HCT116 (cell line): ENCODE measurements at places on chromosomes 2 and 18. TPM values are rescaled to one million over a fixed set of nuclear protein-coding genes. Genes with fewer than 3 reads are reported as not detected.

GRCh38 chr2:134097740-134098139, 156.1 kb upstream of the MGAT5 start:
- DNase-seq, result no peak

- no peak for DNase-seq
Measured at GRCh38 chr2:235011607-235011928, 59.8 kb downstream of the SH3BP4 start.

- no peak for DNase-seq
Measured at GRCh38 chr2:240965905-240966456, 32.4 kb upstream of the SNED1 start.

GRCh38 chr2:46505472-46505783, 26.1 kb downstream of the TMEM247 start:
- DNase-seq, result no peak

GRCh38 chr2:143545059-143545948, 416.1 kb downstream of the ARHGAP15 start:
- no peak for DNase-seq

DNA sequence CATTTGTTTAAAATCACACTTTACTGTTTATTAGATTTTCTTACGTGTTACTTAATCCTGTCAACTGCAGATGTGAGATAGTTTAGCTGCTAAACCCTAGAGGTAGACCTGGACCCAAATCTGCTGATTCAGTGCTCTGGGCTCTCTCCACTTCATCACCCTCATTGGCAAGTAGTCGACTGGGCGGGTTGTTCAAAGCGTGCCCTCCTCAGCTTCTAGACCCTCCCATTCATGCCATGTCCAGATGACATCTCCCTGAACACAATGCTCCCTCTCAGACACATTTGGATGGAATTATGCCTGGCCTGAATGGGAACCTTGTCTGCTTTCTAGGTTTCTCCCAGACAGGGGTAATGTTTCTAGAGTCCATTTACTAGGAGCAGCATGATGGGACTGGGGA, 43.7 kb downstream of the RPIA start:
- DNase-seq, result no peak

GRCh38 chr2:15565392-15565791, 4.3 kb upstream of the NBAS start:
- DNase-seq, result no peak

DNA sequence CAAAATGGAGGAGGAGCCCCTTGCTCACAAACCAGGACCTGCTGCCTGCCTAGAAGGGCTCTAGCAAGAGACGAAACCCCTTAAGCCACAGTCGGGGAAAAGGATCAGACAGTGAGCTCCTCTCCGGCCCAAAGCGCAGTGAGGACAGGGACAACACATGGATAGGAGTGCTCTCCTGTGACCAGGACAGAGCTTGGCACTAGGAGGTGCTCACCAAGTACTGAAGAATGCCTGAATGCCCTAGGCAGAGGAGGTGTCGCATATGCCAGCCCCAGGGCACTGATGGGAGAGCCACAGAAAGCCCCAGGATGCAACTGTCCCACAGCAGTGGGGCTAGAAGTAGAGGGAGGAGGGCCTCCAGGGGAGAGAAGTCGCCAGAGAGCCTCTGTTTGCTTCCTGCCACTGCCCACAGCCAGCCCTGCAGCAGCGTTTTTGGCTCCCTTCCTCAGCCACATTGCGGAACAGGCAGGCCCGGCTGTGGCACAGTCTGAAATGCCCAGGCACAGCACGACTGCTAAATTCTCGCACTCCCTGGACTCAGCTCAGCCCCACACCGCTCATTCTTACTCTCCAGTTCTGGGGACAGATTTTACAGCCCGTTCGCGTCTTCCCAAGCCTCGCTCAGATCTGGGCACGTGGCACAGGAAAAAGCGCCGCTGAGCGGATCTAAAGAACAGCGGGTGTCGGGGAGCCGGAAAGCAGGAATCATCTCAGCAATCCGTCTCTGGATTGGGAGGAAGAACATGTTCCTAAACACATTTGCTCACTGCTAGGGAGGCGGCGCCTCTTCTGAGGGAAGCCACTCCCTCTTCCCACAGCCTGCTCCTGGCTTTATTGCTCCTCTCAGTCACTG, 98.7 kb upstream of the POU3F3 start:
- DNase-seq, result no peak

GRCh38 chr2:160968183-160968582, 192.0 kb upstream of the TANK start:
- no peak for DNase-seq

- no peak for DNase-seq
Measured at GRCh38 chr2:176074919-176075425, 8.8 kb downstream of the EVX2 start.

GRCh38 chr18:64032312-64032711, 62.4 kb downstream of the SERPINB8 start:
- no peak for DNase-seq

DNA sequence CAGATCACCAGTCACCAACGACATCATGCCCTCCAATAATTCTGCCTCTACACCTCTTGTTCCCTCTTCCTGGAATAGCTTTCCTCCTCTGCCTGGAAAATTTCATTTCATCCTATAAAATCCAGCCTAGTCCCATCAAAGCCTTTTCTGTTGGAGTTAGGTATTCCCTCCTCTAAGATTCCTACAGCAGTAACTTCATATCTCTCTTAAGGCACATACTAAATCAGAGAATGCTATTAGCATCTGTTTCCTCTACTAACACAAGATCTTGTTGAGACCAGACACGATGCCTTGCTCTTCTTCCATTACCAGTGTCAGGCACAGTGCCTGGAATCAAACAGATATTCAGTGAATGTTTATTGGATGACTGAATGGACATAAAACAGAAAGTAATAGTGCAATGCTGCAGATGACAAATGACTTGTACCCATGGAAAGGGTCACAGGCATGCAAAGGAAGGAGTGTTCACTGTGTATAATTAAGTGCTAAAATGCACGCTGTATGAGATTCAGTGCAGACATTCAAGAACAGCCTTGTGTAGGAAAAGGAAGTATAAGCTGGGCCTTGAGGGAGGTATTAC, 342.0 kb upstream of the ACVR2A start:
- DNase-seq, result no peak

DNA sequence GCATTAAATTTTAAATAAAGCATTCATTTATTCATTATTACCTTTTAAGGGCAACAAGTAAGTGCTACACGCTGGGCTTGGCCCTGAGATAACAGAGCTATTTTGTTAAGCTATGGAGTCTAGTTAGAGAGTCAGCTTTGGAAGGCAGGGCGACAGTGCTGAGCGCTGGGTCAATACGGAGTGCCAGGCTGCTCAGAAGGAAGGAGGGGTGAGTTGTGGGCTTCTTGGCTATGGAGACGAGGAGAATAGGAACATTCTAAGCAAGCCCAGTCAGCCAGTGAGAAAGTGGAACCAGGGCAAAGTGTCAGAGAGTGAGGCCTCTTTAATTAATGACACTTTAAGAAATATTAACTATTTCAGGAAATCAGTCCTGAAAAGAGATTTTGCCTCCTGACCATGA, 288.4 kb downstream of the LRRTM1 start:
- DNase-seq, result no peak

GRCh38 chr2:10864861-10865636, 46.7 kb upstream of the KCNF1 start:
- DNase-seq, result no peak

DNA sequence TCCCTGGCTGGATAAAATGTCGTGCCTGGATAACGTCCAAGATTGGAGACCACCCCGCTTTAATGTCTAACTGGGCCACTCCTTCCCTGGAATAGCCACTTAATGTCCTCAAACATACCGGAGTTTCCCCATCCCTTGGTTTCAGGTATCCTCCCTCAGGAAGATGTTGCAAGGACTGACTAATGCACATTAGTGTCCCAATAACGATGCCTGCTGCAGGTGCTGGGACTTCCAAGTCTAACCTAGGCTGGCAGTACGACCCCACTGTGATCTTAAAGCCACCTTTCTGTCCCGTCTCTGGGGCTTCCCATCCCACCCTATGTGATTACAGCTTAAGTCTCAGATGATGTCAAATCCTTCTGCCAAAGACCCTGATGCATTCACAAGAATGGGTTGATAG, 1.1 kb upstream of the ATP6V1C2 start:
- no peak for DNase-seq

- DNase-seq, result no peak
Measured at GRCh38 chr2:41900101-41900577, 147.7 kb upstream of the PKDCC start.

- no peak for DNase-seq
Measured at GRCh38 chr2:227252831-227253230, 72.2 kb upstream of the MFF start.

DNA sequence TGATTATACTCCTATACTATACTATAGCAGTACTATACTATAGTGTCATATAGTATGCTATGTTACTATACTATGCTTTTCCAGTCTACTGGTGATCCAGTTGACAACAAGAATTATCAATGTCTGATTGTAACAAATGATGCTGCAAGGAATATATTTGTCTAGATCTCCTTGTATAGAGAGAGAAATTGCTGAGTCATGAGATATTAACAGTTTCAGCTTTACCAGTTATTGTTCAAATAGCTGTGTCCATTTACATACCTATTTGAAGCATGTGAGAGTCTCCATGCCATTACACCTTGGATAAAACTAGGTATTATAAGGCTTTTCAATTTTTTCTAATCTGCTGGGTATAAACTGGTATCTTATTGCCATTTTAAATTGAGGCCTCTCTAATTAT, 136.4 kb upstream of the SKOR2 start:
- no peak for DNase-seq

DNA sequence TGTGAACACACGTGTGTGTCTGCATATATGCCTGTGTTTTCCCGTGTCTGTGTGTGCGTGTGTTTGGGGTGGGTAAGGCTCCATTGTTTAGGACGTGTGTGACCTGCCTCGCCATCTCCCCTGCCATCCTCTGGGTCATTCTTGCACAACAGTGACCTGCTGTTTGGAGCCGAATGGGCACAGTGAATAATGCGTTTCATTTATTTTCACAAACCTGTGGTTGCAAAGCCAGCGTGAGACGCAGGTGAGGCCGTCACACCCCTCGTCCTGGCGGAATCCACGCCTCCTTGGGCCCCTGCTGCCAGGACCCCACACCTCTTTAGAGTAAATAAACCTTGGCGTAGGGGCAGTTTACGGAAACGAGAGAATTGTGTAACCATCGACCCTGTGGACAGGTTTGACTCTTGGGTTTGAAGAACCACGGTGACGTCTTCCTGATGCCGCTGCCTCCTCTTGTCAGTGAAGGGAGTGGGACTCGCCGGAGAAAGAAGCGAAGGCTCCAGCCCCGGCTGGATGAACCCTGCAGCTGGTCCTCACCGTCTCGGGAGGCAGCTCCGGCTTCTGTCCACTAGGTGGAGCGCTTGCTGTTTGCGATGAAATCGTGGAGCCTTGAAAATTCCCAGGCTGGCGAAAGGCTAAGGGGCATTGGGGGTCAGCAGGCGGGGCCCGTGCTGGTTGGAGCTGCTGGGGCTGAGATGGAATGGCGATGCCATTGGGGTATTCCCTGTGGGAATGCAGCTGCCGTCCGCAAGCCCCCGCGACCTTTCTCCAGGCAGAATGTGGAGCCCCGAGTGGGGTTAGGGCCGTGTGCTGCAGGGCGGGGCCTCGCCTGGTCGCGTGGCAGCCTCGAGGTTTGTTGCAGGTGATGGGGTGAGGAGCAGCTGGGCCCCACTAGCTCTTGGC, 81.1 kb downstream of the RTP5 start:
- peak; percentile 31 for DNase-seq

The NAPG gene
- 28.0 TPM for total RNA-seq

The PRSS56 gene
- not detected for total RNA-seq

The MAP3K19 gene
- not detected for total RNA-seq

The TMEM247 gene
- not detected for total RNA-seq

The SKOR2 gene
- total RNA-seq, result not detected

The TPO gene
- not detected for total RNA-seq

The TMEM200C gene
- total RNA-seq, result not detected

The CAPN10 gene
- total RNA-seq, result 40.7 TPM

The TAF4B gene
- 17.8 TPM for total RNA-seq

The SLC4A5 gene
- total RNA-seq, result 0.91 TPM

The BIRC6 gene
- 60.7 TPM for total RNA-seq

The NEB gene
- total RNA-seq, result 0.34 TPM

The GALNT13 gene
- total RNA-seq, result 0.44 TPM

The C2orf81 gene
- total RNA-seq, result 6.5 TPM

The MAP2 gene
- total RNA-seq, result 7.4 TPM

The CRYGC gene
- not detected for total RNA-seq

The DES gene
- 4.2 TPM for total RNA-seq
